AG08396 (cell line): ENCODE measurements at places on chromosomes 6 and 20.

DNA sequence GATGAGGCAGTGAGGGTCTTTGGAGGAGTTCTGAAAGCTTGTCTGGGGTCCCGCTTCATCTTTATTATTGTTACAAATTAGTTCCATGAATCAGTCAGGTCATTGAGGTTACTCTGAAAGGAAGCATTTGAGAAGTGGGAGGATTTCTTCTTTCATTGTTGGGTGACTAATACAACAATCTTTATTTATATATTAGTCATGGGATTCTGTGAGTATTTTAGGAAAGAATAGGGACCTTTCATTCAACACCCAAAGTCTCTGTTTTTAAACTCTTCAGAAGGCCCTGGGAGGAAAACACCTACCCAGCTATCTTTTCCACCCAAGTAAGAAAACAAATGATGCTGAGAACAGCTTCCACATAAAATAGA lies 98.3 kb downstream of the SOD2 start:
- peak; percentile 54 for DNase-seq

GRCh38 chr6:139019722-139020121 lies 8.8 kb upstream of the ABRACL start:
- no peak for DNase-seq

- DNase-seq = no peak
Measured at GRCh38 chr20:36471885-36472636, 69.3 kb upstream of the MYL9 start.

- no peak for DNase-seq
Measured at GRCh38 chr6:15439410-15440025, 193.6 kb downstream of the JARID2 start.

DNA sequence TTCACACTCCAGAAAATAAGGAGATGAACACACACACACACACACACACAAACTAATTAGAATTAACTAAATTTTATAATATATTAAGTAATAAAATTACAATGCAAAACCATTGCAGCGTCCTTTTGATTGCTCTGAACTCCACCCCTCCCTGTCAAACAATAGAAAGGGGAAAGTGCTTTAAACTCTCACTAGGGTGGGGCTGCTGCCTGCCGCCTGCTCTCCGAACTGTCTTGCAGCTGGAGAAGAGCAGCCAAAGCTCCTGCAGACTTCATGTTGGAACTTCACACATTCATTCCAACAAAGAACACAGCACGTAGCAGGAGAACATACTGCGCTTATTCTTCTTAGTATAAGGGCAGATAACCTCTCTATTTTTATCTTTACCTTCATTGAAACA lies 83.2 kb downstream of the GCLC start:
- no peak for DNase-seq

GRCh38 chr20:52586660-52587059 lies 385.5 kb upstream of the TSHZ2 start:
- DNase-seq = no peak

DNA sequence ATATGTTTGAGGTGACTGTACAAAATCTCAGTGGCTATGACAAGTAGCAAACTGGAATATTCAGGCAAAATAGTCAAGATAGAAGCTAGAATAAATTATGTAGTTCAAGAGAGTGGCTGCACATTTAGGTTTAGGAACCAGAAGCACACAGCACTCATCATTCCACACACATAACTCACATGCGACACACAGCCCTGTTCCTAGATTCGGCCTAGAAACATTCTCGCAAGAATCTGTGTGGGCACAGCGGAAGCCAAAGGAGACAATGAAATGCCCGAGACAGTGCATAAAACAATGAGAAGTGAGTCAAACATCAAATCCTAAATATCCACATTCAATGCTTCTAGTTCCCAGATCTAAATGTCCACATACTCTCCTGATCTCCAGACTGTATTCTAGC lies 9.5 kb upstream of the SUPT3H start:
- peak; percentile 40 for DNase-seq

- DNase-seq = no peak
Measured at GRCh38 chr6:167164261-167164660, 6.5 kb upstream of the GPR31 start.

GRCh38 chr20:17966432-17967310 lies 1.9 kb downstream of the SNX5 start:
- peak; percentile 32 for DNase-seq

DNA sequence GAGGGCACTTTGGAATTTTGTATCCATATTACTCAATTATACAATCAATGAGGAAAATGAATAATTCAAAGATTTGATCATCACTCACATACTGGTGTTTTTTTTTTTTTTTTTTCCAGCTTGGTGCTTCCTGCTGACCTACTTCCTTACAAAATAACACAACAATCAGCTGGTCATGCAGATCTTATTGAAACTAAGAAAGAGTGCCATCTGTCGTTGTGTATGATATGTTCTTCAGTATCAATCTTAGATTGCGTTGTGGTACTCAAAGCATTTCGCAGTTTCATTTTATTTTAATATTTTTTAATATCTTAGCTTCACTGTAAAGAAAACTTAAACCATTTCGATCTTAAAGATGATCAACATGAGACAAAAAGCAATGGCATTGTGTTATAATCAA lies 155.6 kb downstream of the OGFRL1 start:
- no peak for DNase-seq

GRCh38 chr6:31351401-31352309 lies 5.3 kb downstream of the HLA-B start:
- DNase-seq = no peak

DNA sequence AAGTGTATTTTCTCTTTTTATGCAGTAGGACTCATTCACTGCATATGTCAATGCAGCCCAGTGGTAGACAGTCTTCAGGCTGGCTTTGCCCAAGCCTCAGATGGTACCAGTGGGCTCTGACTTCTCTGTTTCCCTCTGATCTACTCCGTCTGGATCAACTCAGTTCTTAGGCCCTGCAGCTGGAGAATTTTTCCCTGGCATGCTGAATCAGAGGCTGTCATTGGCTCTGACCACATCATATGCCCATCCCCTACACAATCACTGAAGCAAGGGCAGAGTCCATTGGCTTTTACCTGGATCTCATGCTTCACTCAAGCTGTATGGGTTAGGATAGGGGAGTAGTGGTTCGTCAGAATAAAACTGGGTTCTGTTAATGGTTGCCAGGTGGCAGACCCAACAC lies 57.8 kb downstream of the KIZ start:
- DNase-seq = peak; percentile 16

DNA sequence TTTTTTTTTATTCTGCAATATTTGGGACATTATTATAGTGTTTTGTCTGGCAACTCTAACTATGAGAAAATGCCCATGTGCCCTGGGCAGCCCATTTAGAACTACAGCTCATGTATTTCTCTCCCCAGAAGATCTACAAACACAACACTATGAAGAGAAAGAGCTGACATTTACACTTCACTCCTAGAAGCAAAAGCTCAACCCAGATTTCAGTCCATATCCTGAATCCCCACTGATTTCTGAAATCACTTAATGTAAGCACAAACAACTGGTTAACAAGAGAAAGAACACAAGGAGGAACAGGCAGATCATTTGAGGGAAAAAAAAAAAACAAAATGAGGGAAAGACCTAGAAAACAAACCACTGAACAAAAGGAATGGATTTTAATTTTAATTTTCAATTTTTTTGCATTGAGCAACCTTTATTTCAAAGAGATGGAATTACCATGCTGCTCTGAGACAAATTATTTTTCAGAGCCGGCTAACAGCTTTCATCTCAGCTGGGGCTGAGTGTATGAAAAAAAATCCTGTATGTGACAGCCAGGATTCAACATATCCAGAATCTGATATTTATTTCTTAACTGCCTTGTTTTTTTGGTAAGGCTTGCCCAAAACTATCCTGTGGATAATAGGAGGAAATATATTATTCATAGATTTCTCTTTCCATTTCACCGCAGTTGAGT lies 32.5 kb downstream of the KIAA0319 start:
- no peak for DNase-seq

GRCh38 chr6:44115866-44116265 lies 11.4 kb downstream of the MRPL14 start:
- DNase-seq = no peak
